Activated T-cell treated with anti-CD3 and anti-CD28 coated beads, Interleukin-2, amount 50 U/mL, for 1 hour (primary cell): ENCODE measurements at places on chromosomes 11 and 22.

DNA sequence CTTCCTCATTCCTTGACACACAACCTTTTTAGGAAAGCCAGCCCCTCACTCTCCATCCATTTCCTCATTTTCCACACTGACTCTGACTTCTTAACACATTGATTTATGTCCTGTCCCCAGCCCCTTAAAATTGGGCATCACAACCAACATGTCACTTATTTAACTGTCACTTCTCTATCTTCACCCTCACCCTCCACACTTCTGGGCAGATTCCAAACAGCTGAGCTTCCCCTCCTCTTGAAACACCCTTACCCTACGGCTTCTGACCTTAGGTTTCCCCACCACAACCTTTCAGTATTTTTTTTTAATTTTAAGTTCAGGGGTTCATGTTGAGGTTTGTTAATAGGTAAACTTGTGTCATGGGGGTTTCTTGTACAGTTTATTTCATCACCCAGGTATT lies 696.3 kb downstream of the DLG2 start:
- DNase-seq, result no peak

GRCh38 chr11:47591764-47592163 lies 2.4 kb downstream of the C1QTNF4 start:
- DNase-seq, result no peak

DNA sequence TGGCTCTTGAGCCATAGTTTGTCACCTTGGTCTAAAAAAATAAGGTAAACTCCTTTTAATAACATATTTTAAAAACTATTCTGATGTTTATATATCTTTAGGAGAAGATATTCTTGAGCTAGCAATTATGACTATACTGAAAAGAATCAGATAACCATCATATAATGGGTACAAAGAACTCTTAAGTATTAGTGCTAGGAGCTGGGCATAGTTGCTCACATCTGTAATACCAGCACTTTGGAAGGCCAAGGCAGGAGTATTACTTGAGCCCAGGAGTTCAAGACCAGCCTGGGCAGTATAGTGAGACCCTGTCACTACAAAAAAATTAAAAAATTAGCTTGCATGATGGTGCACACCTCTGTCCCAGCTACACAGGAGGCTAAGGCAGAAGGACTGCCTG lies 54.0 kb upstream of the B3GNT6 start:
- DNase-seq, result no peak

- DNase-seq, result no peak
These were observed 2.1 kb upstream of the ZNHIT2 start for GRCh38 chr11:65119670-65119995.

DNA sequence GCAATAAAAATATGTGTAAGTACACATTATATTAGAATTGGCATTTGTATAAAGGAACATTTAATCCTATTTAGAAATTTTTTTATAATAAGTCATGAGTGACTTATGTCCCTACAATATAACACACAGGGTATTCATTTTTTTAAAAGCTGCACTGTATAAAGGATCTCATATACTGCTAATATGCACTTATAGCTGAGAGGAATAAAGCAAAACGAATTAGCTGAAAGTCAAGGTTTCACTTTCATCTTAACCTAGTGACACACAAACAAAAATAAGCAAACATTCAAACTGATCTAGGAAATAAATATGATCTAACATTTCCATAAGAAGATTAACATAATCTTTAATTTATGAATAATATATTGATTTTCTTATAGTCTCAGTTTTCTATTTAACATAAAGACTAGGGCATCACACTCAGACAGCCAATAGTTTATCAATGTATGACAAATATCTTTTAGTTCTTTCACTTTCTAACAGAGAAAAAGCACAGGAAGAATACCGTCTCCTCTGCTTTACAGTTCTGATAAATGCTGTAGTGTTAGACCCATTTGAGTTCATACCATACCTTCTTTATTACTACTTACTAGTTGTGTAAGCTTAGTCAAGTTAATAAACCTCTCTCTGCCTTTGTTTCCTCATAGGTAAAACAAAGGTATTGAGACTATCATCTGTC lies 42.9 kb downstream of the DCDC1 start:
- no peak for DNase-seq

DNA sequence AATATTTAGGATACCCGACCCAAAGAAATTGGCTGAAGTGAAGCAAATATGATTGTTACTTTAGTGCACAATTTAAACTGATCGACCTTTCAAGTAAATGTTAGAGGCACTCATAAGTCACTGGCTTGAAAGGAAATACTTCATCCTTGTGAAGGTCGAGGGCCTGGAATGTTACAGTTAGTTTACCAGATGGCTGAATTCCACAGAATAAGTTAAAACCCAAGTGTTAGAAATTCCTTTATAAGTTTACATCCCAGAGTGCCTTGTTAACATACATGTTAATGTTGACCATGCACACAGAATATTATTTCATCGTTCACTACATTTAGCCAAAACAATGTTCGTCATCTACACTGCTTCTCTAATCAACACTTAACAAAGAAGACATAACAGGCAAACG lies 235.5 kb upstream of the ANO3 start:
- no peak for DNase-seq
